ENCODE measurements at places on chromosomes 1 and 21.

DNA sequence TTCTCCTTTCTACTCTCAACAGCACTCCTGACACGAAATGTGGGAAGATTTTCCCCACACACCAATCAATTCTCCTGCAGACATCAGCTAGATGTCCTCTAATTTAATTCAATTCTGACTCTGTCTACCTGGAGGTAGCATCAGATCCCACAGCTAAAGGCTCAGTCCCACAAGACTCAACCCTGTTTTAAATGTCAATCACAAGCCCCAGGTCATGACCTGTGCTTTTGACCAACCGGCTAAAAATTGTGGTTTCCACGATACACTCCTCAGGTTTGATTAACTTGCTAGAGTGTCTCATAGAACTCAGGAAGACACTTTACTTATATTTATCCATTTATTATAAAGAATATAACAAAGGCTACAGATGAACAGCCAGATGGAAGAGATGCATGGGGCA, 27.4 kb downstream of the IL23R start:
- DNase-seq = no peak

DNA sequence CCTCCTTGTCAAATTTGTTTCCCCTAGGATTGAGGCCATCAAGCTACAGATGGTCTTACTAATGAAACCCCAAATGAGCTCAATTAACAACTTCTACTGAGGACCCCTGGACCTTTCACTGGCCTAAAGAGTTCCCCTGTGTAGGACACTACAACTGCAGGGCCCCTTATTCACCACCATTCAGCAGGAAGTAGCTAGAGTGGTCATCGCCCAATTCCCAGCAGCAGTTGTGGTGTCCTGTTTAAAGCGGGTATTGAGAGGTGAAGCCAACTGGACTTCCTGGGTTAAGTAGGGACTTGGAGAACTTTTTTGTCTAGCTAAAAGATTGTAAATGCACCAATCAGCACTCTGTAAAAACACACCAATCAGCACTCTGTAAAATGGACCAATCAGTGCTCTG, 1466.9 kb downstream of the KCNT2 start:
- no peak for DNase-seq

GRCh38 chr1:41242342-41243078, 404 bp upstream of the SCMH1 start:
- no peak for DNase-seq

GRCh38 chr1:26538480-26539412, 9.2 kb downstream of the RPS6KA1 start:
- peak; percentile 43 for DNase-seq

- no peak for DNase-seq
Observed at GRCh38 chr1:220875260-220875659, 4.0 kb upstream of the HLX start.

- no peak for DNase-seq
Observed at GRCh38 chr1:27618341-27619082, 14.6 kb upstream of the AHDC1 start.

DNA sequence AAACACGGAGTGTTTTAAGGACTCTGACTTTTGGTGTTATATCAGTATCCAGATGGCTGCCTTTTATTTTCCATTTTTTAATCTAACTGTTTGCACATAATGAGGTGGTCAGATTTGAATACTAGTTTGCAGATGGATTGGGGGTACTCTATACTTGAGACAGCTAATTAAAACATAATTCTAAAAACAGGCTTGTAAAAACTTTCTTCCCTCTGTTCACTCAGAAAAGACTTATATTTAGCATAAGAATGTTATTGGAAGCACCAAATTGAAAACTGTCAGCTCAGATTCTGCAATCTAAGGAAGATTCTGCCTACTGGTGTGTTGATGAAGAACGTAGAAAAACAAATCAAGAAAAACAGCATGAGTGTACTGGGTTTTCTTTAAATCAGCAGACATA, 44.0 kb upstream of the NRIP1 start:
- DNase-seq = no peak

GRCh38 chr1:51234721-51235425, 1.2 kb upstream of the RNF11 start:
- peak; percentile 60 for DNase-seq

GRCh38 chr1:167635156-167635648, 5.2 kb downstream of the RCSD1 start:
- peak; percentile 21 for DNase-seq

- DNase-seq = no peak
Observed at GRCh38 chr1:62613325-62613727, 16.0 kb downstream of the ANGPTL3 start.

DNA sequence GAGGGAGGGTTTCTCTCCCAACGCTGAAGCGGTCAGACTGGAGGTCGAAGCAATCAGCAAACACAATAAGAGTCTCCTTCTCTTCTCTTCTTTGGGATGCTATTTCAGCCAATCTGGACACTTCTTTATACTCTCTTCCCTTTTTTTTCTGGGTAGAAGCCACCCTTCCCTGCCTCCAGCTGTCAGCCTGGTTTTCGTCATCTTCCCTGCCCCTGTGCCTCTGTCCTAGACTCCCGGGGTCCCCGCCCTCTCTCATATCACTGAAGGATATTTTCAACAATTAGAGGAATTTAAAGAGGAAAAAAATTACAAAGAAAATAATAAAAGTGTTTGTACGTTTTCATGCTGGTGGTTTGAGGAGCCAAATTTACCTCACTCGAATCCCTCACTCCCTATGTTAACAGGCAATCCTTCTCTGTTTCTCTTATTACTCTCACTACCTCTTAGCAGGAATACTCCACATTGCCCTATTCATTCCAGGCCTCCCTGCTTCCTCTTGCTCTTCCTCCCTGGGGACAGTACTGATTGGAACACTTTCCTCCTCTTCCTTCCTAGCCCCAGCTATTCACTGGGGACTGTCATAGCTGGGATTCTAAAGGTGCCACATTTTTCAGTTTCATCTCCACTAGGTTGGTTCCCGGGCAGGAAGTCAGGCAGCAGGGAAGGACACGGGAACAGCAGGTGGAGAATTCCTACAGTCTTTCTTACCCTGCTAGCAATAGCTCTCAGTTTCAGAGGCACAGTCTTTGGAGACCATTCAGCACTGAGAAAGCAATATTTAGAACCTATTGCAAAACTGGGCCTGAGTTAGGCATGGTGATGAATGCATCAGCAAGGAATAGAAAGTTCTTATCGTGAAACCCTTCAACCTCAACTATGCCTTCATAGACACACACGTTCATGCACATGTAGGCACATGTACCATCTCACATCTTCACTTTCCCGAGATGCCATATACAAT, 288.0 kb downstream of the PBX1 start:
- no peak for DNase-seq

GRCh38 chr1:227781314-227781930, 34.1 kb upstream of the PRSS38 start:
- no peak for DNase-seq

- peak; percentile 90 for DNase-seq
Observed at GRCh38 chr1:67766141-67766978, 66.9 kb downstream of the GNG12 start.

GRCh38 chr1:53398576-53399365, 60.4 kb upstream of the DMRTB1 start:
- DNase-seq = no peak

- DNase-seq = no peak
Observed at GRCh38 chr1:93652323-93652949, 29.2 kb downstream of the BCAR3 start.

DNA sequence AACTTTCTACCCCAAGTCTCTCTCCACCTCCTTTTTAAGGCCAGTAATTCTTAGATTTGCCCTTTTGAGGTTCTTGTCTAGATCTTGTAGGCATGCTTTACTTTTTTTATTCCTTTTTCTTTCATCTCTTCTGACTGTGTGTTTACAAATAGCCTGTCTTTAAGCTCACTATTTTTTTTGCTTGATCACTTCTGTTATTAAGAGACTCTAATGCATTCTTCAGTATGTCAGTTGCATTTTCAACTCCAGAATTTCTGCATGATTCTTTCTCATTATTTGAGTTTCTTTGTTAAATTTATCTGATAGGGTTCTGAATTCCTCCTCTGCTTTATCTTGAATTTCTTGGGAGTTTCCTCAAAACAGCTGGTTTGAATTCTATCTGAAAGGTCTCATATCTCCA, 30.9 kb downstream of the XPR1 start:
- DNase-seq = no peak

- peak; percentile 64 for DNase-seq
Observed at GRCh38 chr1:49351768-49352167, 575.1 kb upstream of the BEND5 start.

GRCh38 chr1:3729594-3730542, 22.4 kb upstream of the CCDC27 start:
- DNase-seq = no peak

DNA sequence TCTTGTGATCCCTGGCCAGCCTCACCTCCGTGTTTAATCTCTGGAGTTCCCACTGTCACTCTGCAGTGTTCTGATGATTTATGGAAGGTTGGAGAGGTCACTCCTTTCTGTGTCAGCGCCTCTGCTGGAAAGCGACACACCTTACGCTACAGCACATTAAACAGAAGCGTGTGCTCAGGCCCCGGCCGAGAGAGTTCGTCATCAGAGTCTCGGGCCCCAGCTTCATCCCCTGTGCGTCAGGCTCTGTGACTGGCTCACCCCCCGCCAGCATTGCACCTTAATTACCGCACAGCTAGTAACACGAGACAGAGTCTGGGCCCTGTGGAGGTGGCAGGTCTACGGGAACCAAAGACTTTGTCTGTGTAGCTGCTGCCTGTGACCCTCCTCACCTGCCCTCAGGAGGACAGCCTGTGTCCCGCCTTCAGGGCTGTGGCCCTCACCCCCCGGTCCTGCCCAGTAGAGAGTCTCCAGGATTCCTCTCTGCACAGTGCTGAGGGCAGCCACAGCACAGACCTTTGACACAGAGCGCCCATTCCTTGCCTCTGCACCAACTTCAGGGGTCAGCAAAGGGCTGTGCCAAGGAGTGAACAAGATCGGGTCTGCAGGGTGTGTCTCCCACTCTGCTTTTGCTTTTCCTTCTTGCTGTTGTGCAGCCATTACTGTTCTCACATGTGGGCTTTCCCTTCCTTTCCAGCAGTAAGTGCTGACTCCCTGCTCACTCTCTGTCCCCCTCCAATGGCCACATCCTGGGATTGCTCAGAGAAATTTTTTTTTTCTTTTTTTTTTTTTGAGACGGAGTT, 157.6 kb downstream of the PGBD5 start:
- DNase-seq = peak; percentile 76

- DNase-seq = no peak
Observed at GRCh38 chr1:201636510-201636971, 97.6 kb downstream of the NAV1 start.

GRCh38 chr1:100122177-100122576, 10.6 kb downstream of the SASS6 start:
- peak; percentile 40 for DNase-seq

DNA sequence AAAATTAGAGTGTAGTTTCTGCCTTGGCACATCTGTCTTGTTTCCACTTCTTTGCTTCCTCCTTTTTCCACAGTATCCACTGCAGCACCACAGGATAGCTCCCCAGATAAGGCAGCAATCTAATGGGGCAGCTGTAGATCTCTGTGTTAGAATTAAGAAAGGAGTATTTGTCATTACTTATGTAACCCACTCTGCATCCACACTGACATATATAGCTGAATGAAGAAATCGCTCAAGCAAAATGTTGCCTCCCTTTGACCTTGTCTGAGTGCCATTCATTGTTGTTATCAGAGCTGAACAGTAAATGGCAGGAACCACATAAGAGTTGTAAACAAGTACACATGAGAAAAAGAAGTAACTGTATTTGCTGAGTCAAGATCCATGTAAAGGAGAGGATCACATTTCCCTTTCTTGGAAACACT, 45.9 kb upstream of the DPH5 start:
- DNase-seq = no peak

GRCh38 chr21:31501926-31502325, 157.6 kb upstream of the SOD1 start:
- no peak for DNase-seq

DNA sequence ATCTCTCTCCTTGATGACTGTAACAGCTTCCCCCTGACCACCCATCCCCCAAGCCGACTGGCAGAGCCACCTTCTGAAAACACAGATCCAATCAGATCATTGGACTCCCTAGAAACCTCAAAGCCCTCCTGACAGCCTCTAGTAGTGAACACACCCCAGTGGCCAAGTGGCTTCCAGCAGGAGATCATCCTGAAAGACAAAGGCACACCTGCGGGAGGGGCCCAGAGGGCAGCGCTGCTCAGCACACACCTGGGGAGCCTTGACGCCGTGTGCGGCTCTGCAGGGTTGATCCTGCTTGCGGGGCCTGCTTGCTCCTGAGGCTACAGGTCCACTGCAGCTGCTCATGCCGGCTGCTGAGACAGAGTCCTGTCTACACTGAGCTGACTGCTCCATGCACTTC, 41.5 kb downstream of the SLC66A1 start:
- no peak for DNase-seq

DNA sequence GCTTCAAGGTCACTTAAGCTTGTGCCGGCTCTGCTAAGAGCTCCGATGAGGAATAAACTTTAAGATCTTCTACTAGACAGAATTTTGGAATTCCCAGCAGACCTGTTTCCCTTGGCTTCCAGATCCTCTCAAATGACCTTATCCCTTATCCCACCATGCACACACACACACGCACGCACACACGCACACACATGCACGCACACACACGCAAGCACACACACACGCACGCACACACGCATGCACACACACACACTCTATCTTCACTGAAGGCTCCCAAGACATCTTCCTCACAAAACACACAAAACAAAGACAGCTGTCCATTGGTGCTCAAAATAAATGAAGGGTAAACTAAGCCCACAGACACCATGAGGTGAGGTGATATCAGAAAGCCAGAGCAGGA, 659.9 kb downstream of the KIF26B start:
- no peak for DNase-seq

GRCh38 chr1:208235982-208236761, 8.0 kb downstream of the PLXNA2 start:
- DNase-seq = peak; percentile 70

- no peak for DNase-seq
Observed at GRCh38 chr1:165856021-165856420, 28.6 kb downstream of the UCK2 start.

DNA sequence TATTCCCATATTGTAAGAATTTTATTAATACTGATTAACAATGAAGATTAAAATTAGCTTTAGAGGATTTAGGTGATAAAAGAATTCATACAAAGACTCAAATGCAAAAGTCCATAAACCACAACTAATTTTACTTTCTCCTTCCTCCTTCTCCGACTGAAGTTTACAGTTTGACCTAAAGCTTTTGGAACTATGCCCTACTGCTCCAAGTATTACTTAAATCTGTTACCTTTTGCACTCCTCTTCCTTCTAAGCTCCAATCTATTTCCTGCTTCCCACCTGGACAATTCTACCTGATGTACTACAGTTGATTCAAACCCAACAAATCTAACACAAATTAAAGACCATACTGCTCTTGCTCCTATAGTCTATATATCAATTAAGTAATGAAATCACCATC, 36.3 kb downstream of the ANKRD13C start:
- no peak for DNase-seq

GRCh38 chr1:60228041-60228491, 154.5 kb upstream of the C1orf87 start:
- DNase-seq = peak; percentile 40

GRCh38 chr1:118564961-118565703, 380.1 kb upstream of the SPAG17 start:
- no peak for DNase-seq

GRCh38 chr1:235734335-235734734, 84.8 kb upstream of the GNG4 start:
- DNase-seq = no peak
